ENCODE measurements at places on chromosomes 6 and 20.

DNA sequence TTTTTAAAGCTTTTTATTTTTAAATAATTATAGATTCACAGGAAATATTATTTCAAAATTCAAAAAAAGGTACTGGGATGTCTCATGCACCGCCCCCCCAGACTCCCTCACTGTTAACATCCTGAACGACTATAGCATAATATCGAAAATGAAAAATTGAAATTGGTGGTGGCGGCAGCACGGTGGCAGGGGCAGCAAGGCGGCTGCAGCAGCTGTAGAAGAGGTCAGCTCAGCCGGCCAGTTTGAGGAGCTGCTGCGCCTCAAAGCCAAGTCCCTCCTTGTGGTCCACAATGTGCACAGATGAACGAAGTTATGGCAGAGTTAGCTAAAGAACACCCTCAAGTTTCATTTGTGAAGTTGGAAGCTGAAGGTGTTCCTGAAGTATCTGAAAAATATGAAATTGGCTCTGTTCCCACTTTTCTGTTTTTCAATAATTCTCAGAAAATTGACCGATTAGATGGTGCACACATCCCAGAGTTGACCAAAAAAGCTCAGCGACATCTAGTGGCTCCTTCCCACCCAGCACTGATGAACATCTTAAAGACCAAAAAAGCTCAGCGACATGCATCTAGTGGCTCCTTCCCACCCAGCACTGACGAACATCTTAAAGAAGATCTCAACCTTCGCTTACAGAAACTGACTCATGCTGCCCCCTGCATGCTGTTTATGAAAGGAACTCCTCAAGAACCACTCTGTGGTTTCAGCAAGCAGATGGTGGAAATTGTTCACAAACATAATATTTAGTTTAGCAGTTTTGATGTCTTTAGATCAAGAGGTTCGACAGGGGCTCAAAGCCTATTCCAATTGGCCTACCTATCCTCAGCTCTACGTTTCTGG, 100.8 kb downstream of the FAM217A start:
- peak; percentile 58 for DNase-seq

DNA sequence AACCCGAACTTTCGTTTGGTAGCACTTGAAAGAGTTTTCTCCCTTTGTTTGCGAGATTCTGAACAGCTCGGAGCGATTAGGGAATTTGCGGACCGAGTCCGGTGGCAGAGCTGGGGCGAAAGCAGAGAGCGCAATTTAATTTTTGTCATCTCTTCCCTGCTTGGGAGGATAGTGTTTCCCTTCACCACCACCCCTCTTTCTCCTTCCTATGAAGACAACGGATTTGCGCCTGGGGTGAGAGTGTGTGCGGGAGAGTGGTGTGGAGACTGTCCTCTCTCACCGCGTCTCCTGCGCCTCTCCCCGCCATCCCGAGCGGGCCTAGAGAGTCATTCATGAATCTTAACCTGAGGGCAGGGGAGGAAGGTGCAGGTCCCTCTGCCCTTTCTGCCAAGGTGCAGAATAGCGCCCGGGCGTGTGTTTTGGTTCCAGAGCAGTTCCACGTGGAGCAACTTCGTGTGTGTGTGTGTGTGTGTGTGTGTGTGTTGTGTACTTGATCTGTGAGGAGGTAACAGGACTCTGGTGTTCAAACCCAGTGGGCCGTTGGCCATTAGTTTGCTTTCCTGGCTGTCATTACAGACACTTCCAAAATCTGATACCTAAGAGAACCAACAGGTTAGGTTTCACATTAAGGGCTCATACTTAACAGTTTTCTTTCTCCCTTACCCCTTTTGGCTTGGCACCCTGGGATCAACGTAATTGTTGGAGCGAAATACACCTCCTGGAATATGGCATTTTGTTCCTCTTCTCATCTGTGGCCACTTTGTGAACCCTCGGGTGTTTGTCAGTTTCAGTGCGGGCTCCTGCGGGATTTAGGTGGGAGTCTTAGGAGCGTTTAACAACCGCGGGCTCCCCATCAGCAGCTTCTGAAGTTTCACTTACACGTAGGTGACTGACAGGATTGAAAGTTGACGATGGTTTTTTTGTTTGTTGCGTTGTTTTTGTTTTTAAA, 1.8 kb downstream of the EYA4 start:
- no peak for DNase-seq

GRCh38 chr6:81450180-81450579, 302.3 kb downstream of the TENT5A start:
- no peak for DNase-seq

DNA sequence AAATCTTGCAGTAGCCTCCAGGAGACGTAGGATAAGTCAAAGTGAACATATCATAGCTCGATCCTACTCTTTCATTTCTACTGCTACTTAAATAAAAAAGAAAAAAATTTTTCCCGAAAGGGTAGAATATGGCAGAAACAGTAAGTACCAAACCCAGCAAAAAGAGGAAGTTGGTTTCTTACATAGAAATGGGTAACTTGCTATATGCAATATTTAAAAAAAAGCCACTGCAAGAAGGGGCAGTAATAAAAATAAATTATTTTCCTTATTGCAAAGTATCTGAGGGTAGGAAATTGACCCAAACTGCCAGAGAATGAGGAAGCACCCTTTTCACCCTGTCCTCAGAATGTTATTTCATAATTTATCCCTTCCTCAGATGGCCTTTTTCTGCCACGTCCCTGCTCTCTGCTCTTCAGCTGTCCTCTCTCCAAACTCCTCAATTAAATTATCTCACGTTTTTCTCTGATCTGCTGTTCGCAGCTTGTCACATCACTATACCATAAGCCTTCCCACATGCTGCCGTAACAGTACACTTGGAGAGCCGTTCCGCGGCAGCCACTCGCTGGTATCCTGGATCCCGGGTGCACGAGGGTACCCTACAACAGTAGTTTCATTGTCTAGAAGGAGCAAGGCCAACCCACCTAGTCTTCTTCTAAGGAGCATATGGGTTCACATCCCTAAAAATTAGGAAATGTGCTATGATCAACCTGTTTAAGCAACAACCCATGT, 149.6 kb downstream of the BACH2 start:
- DNase-seq: no peak

GRCh38 chr6:2744209-2744771, 6.4 kb downstream of the MYLK4 start:
- no peak for DNase-seq

DNA sequence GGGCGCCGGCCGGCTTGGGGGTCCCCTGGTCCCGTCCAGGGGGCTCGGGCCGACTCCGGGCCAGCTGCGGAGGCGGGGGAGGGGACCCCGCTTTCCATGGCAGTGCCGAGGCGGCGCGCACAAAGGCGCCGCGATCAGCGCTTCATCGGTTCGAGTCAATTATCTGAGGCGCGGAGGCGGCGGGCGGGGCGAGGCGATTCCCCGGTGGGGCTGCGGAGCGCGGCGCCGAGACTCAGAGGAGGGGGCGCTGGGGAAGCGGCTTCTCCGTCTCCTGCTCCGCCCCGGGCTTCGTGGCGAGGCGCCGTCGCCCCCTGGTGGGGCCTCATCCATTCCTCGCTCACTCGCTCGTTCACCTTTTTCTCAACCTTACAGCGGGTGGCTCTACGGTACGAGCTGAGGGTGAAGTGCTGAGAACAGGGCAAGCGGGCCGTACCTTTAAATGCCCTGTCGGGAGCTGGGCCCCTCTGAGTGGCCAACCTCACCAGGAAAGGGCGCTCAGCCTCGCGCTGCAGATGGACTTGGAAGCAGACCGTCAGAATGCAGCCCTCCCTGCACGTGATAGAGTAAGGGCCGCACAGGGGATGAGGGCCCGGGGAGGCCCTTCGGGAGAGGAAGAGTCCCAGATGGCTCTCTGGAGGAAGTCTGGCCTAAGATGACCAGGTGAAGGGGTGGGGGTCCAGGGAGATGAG, 39.9 kb downstream of the SLC52A3 start:
- DNase-seq: peak; percentile 81

- no peak for DNase-seq
Measured at GRCh38 chr6:12386816-12387215, 96.7 kb downstream of the EDN1 start.

DNA sequence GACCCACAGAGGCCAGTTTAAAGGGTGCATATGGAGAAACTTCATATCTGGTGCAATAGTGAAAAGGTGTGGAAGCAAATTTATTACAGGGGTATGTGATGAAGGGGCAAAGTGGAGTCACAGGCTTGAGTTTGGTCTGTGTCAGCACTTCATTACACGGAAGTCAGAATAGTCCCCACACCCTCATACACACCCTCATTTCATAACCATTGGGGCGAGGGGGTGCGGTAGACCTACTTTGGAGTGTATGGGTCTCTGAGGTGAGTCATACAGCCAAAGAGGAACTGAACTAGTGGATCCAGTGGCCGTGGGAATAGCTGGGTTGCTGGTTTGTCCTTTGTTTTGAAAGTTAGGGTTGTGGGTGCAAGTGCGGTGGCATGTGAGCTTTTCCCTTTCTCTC, 3.3 kb downstream of the TM9SF4 start:
- no peak for DNase-seq

DNA sequence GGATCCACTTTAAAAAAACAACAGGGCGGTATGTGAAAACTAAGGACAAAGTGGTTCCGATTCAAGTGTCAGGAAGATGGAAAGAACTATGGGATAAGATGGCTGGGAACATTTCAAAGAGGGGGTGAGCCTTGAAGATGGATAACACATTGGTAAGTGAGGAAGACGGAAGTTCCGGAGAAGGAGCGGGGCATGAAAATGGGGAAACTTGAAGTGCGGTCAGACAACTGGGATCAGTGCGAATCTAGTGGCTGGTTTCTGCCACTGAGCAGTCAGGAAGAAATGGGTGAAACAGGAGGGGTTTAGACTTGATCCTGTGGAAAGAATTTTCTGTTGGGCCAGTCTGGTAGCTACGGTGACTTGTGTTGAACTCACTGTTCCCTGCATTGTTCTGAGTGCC, 1.2 kb downstream of the NAA20 start:
- DNase-seq: no peak

DNA sequence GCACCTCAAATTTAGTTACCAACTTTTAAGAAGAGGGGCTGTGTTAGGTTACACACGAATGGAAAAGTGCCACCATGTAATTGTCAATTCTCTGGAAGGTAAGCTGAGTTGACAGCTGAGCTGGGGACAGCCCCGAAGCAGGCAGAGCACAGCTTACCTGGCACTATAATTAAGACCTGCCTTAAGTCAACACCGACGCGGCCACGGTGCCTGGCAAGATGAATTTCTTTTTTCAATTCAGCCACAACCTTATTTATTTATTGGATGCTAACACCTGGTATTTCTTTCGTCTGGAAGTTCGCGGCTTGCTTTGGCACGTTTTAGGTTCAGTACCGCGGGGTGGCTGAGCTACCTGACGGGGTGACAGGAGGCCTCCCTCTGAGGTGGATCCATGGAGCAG, 40.6 kb upstream of the NFATC2 start:
- DNase-seq: no peak

DNA sequence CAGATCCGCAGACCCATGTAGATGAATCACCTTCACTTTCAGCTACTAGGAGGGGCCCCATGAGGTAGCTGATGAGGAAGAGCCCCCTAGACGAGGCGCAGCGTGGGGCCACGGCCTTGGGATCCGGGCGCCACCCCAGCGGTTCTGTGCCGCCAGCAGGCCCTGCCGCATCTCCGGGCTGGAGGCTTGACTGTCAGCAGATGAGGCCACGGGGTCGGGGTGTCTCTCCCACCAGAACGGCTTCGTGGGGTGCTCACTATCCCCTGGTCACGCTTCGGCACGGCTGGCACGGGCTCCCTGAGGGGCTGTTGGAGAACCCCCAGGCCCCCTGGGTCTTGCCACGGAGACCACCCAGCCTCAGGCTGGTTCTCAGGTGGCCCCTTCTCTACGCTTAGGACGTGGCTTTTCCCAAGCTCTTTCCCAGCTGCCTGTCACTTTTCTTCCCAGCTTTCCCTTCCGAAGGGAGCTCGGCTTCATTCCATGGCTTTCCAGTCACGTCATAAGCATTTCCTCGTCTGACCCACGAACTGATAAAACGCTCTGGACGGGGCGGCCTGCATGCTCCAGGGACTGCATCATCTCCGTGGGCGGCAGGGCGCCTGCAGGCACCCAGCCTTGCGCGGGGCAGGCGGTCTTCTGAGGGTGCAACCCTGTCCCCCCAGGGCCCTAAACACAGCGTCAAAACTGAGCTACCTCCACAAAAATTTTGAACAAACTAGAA, 85.9 kb downstream of the THBS2 start:
- DNase-seq: peak; percentile 24
